ENCODE measurements at places on chromosomes 3 and 15. TPM values are rescaled to one million over a fixed set of nuclear protein-coding genes. Genes with fewer than 3 reads are reported as not detected.

- DNase-seq = no peak
Observed at GRCh38 chr3:183427876-183428446, 458 bp downstream of the MCF2L2 start.

DNA sequence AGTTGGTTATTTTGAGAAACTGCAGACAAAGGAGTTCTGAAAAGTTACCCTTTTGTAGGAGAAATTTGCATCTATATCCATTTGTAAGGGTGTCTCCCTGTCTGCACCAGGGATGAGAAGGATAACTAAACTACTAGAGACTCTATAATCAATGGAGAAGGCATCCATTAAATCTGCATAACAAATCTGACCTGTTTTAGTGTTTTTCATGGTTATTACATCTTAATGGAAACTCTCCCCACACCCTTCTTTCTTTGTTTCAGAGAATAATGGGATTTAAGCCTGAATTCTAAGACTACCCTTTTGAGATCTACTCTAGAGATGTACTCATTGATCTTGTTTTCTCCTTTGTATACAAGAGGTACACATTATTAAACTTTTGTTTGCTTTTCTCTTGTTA lies 82.0 kb upstream of the DAZL start:
- no peak for DNase-seq

- DNase-seq = no peak
Observed at GRCh38 chr15:51483985-51484384, 138.6 kb downstream of the DMXL2 start.

Gene RBPMS2
- total RNA-seq = 40.6 TPM

DNA sequence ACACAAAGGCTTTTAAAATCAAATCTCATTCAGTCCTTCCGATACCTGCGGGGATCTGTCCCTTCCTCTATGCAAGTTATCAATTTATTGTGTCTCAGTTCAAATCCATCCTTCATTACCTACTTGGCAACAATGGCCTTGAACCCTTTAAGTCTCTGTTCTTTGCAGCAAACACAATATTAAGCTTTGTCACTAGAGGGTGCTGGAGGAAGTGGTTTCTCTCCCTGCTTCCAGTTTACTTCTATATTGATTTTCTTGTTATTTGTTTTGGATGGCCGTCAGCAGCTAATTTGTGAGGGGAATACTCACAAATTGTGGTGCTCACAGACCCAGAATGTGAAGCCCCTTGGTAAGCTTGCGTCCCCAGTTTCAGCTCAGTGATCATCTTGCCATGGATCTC lies 278.3 kb downstream of the FGF12 start:
- DNase-seq = no peak

- no peak for DNase-seq
Observed at GRCh38 chr15:97679106-97679688, 281.3 kb upstream of the ARRDC4 start.

DNA sequence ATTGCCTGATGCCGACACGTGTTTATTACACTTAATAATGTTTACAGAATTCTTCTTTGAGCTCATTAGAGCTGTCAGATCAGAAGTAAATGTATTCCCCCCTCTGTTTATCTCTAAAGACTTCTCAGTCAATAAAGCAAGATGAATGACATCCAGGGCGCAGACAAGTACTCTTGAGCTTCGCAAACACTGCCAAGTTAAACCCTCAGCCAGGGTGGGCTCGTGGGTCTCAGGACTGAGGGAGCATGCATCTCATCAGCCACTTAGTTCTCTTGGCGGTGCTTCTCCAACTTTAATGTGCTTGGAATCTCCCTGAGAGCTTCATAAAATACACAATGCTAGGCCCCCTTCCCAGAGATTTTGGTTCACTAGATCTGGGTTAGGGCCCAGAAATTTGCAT lies 333.9 kb upstream of the THRB start:
- DNase-seq = no peak

DNA sequence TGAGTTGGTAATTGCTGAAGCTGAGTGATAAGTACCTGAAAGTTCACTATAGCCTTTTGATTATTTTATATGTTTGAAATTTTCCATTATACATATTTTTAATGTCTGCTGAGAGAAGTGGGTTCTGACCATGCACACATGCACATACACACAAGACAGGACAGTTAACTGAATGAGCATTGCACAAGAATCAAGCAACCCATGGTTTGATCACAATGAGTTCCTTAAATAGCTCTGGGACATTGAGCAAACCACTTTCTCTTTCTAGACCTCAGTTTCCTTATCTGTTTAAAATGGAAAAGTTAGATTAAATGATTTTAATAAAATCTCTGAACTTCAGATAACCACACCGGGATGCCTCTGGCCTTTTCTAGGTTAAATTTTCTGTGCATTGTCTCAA lies 26.7 kb downstream of the SNTN start:
- no peak for DNase-seq

Gene CLDN16
- not detected for total RNA-seq

Gene GOLGA6L9
- 1.3 TPM for total RNA-seq

- peak; percentile 75 for DNase-seq
Observed at GRCh38 chr3:187011915-187012314, 81.6 kb downstream of the ST6GAL1 start.

All from esophagus muscularis mucosa (tissue), 4 donors.